ENCODE measurements at places on chromosomes 12 and 14.

DNA sequence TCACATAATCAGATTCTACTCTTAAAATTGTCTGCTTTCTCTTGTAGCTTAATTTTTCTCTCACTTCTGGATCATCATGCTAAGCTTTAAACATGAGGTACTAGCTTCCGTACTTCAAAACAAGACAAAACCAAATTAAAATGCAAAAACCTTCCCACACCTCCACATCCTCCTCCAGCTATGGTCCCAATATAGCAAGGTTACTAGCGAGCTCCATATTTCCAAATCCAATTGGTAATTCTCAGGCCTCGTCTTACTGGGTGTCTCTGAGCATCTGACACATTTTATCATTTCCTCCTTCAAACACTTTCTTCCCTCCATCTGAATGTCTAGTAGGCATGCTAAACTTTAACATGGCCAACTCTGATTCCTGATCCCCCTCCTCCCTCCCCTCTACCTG lies 7.9 kb upstream of the PAPOLA start:
- no peak for DNase-seq

GRCh38 chr14:95294834-95295599 lies 24.7 kb downstream of the CLMN start:
- peak; percentile 38 for DNase-seq

DNA sequence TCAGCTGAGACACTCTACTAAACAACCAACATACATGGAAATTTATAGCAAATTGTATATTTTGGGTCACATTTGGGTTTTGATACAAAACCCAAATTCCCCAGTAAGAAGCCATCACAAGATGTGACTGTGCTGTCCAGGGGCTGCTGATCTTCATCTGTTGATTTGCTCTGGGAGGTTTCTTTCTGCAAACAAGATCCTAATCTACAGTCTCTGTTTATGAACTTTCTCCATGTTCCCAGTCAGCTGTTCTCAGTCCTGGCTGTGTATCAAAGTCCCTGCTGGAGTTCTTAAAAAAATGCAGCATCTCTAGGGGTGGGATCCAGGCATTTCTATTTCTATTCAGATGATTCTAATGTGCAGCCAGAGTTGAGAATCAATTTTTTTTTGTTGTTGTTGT lies 85.1 kb downstream of the ATP23 start:
- no peak for DNase-seq

- DNase-seq, result peak; percentile 99
Observed at GRCh38 chr12:76083904-76084862, at the start of gene NAP1L1. Gene NAP1L1 (minus strand): TSS chr12:76084685. CDS start chr12:76074219, 10,466 bp downstream.

GRCh38 chr14:24290746-24291145 lies 8.8 kb downstream of the DHRS1 start:
- DNase-seq, result no peak

- no peak for DNase-seq
Observed at GRCh38 chr12:131701705-131702572, 9.0 kb upstream of the SFSWAP start.

DNA sequence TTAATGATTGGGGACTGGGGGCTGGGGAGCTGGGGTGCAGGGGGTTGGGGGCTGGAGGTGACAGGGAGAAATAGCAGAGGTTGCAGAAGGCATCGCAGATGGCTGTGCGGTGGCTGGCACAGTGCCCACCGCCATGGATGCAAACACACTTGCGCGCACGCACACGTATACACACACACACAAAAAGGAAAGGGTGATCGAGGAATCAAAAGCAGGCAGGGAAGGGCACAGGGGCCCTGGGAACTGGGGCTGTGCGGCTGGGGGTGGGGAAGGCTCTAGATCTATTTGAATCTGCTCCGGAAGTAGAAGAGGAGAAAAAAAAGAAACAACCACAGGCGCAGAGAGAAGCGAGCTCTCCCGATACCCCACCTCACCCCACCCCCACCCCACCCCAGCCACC lies 39.4 kb downstream of the ZFHX2 start:
- no peak for DNase-seq

DNA sequence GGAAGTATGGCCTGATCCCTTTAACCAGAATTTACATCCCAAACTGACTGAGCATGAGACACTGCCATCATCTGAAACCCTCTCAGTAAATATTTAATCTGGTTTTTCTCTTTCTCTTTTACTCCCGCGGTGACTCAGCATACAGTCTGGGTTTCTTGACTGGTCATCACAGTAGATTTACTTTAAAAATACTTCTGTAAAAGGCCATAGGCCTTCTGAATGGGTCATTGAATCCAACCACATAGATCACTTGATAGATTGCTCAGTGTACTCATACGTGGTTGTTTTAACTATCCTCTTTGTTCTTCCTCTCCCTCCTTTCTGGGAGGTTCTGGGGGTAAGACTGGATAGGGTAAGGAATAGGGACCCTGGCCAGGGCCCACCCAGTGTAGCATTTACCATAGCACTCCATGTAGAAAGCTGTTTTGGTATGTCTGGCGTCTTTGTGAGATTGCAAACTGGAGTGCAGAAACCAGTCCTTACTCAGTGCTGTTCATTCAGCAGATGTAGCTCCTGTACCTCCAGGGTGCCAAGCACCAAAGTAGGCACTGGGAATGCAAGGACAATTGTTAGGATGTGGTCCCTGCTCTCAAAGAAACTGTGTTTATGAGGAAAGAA lies 165.7 kb downstream of the SRGAP1 start:
- peak; percentile 70 for DNase-seq

GRCh38 chr12:10697156-10697555 lies 23.3 kb upstream of the STYK1 start:
- no peak for DNase-seq

- DNase-seq, result peak; percentile 43
Observed at GRCh38 chr12:6700646-6701051, at the start of gene PIANP. Gene PIANP (minus strand): TSS chr12:6700815. CDS start chr12:6698061, 2,754 bp downstream.

GRCh38 chr12:109304485-109304884 lies 4.6 kb downstream of the FOXN4 start:
- DNase-seq, result no peak

GRCh38 chr14:102688290-102688689 lies 89.0 kb upstream of the TRAF3 start:
- no peak for DNase-seq

- DNase-seq, result no peak
Observed at GRCh38 chr12:111584959-111585358, 14.2 kb downstream of the ATXN2 start.

- DNase-seq, result peak; percentile 47
Observed at GRCh38 chr12:30753233-30753632, 1.5 kb downstream of the CAPRIN2 start.

DNA sequence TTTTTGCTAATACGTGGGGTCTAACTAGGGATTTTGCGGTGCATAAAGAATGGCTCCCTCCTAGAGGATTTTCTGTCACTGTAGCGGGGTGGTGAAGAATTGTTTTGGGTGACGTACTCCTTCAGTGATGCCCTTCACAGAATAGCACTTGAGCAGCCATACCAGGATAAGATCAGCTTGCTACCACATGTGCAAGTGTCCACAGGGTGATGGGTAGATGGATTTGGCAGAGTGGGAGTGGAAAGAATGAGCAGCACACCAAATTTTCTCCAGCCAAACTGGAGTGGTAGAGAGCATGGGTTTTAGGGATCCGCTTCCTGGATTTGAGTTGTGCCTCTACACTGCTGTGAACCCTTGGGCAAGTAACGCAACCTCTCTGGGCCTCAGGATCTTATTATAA lies 2.3 kb downstream of the TCP11L2 start:
- DNase-seq, result no peak

DNA sequence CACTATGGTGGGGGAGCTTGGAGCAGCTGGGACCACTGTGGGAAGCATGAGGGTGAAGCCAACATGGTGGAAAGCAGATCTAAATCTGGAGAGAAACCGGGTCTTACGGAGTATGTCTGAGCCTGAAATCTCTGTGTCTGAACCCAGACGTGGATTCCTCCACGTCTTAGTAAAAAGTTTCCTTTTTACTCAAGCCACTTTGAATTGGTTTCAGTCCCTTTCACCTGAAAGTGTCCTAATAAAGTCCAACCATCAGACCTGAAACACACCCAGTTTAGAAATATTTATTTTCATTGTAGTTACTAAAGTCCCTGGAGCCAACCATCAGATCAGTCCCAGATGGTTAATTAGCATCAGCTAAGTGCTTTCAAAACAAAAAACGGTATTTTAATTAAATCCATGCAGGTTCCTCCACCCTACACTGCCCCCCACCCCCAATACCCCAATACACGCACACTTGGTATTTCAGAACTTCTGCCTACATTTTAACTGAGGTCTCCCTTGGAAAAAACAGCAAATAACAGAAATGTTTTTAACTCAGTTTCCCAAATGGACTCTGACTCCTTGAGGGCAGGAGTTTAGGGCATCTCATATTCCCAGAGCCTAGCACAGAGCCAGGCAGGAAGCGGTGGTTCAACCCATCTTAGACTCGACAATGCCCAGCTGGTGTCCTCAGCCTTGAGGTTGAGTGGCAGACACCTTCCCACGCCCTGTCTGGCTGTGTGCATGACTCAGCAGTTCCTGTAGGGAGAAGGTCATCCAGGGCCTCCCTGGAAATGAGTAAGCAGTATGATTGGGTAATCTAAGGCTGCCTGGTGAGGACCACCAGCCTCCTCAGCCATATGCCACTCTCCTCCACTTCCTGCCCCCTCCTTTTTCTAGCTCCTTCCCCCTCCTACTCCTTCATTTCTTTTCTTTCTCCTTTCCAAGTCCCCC lies 175.8 kb downstream of the TTC8 start:
- DNase-seq, result peak; percentile 99

- DNase-seq, result no peak
Observed at GRCh38 chr12:12267742-12268200, 927 bp upstream of the LRP6 start.

GRCh38 chr14:68249661-68250451 lies 430.3 kb downstream of the RAD51B start:
- peak; percentile 73 for DNase-seq

DNA sequence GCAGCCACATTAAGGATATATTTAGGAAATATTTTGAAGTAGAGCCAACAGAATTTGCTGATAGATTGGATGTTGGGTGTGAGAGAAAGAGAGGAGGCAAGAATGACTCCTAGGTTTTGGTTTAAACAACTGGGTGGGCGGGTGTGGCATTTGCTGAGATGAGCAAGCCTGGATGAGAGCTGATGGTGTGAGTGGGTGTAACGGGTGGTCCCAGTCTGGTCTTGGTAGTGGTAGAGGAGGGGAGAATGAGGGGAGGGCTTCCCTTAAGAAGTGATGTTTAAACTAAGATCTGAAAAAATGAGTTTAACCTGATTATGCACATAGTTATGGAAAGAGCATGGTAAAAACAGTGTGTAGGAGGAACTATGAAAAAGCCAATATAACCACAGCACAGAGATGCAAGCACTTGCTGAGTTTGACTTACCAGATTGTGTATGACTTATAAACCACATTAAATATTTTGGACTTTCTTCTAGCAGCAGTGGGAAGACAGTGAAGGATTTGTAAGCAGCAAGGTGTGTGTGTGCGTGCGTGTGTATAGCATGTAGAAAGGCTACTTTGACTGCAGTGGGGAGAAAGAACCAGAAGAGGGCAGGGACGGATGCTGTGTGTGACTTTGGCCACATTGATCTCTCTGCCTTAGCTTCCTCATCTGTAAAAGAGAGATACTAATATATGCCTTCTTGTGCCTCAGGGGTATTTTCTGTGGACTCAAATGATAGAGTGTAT lies 139.7 kb downstream of the PRIMA1 start:
- DNase-seq, result no peak

- no peak for DNase-seq
Observed at GRCh38 chr12:1003600-1004271, 12.7 kb downstream of the ERC1 start.

DNA sequence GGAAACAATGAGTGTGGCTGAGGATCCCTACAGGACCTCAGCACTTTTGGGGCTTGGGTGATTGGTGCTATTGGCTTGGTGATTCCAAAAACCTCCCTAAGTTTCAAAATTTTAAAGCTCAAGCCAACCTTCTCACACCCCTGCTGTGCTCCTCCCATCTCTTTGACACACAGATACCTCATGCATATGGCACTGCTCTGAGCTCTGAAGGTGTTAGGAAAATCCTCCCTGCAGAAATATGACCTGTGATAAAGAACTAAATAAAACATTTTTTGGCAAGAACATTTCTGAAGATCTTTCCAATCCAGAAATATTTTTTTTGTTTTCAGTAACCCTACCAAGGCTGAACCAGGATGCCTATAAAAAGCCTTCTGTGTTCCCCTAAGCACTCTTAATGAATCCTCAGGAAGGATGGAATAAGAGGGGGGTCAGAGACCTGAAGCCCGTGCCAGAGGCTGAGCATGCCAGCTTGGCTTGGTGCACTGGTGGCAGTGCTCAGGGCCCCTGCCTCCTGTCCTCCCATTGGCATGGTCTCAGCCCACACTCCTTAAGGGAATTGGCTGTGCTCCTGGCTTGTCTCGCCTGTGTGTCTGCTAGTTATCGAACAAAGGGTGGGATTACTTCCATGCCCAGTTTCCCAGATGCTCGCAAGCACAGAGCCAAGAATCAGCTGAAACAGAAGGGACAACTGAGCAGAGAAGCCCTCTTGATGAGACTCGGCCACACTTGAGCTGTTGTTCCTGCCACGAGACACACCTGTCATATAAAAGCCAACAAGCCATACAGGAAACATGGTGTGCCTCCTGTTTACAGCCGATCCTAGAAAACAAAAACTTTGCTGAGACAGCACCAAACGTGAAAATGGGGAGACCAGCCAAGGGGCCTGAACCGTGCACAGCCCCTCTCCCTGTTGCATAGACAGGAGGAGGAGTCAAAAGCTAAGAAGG lies 132.7 kb upstream of the EEA1 start:
- no peak for DNase-seq

- peak; percentile 93 for DNase-seq
Observed at GRCh38 chr14:53032161-53032803, 81.4 kb upstream of the FERMT2 start.

DNA sequence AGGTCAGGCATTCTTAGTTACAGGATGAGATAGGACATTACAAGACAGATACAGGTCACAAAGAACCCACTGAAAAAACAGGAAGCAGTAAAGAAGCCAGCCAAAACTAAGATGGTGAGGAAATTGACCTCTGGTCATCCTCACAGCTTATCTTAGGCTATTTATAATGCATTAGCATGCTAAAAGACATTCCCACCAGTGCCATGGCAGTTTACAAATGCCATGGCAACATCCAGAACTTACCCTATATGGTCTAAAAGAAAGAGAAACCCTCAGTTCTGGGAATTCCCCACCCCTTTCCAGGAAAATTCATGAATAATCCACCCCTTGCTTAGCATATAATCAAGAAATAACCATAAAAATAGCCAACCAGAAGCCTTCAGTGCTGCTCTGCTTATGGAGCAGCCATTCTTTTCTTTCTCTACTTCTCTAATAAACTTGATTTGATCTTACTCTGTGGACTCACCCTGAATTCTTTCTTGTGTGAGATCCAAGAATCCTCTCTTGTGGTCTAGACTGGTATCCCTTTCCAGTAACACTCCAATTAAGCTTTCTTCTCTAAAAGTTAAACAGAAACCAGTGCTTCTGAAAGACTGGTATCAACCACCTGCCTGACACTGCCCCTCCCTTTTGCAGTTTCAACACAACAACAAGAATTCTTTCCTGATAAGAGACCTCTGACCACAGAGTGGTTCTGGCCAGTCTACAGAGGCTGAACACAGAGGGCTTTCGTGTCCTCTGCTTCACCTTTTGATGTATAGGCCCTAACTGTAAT lies 86.9 kb downstream of the BCAT1 start:
- no peak for DNase-seq

Data from fibroblast of skin of abdomen (primary cell).